Stomach (tissue), 19 donors: ENCODE measurements at places on chromosomes 1 and 21. TPM values are rescaled to one million over a fixed set of nuclear protein-coding genes. Genes with fewer than 3 reads are reported as not detected.
A peak's percentile ranks its signal among the peaks of the same experiment; 100 is the strongest.

DNA sequence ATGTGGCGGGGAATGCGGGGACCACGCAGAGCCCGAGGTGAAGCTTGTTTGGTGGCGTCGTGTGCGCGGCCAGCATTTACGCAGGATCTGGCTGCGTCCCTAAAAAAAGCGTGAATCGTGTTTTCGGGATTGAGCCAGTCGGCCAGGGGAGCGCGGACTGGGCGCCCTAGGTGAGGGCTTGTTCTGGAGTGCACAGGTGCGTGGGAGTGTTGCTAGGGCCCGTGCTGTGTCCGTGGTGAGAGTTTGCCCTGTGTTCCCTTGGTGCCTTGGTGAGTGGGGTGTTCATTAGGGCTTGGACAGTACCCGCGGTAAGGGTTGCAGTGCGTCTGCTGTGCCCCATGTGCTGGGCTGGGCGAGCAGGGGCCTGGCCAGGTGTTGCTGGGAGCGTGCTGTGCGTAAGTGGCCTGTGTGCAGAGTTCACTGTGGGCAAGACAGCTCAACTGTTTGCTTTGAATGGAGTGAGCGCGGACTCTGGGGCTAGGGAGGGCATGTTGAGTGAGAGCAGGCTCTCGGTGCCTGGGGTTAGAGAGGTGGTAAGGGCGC lies 673 bp downstream of the CD46 start:
- peak; percentile 71 for DNase-seq

DNA sequence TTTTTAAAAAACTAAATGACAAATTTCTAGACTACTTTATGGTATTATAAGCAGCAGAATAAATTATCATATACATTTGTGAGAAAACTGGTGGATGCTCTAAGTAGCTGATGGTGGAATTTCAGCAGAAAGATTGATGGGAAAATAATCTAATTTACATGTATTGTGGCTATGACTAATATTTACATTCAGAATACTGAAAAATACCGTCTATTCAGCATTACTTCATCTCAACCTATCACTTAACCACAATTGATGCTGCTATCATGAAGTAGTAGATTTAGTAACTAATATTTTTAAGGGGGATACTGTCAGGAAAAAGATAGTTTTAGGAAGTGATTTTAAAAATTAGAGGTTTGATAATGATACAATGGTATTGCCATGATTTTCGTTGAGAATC lies 137.9 kb downstream of the IFI44 start:
- no peak for DNase-seq

- no peak for DNase-seq
Measured at GRCh38 chr1:82849460-82849859, 1048.7 kb downstream of the ADGRL2 start.

- peak; percentile 7 for DNase-seq
Measured at GRCh38 chr1:52550447-52550846, 2.4 kb downstream of the TUT4 start.

DNA sequence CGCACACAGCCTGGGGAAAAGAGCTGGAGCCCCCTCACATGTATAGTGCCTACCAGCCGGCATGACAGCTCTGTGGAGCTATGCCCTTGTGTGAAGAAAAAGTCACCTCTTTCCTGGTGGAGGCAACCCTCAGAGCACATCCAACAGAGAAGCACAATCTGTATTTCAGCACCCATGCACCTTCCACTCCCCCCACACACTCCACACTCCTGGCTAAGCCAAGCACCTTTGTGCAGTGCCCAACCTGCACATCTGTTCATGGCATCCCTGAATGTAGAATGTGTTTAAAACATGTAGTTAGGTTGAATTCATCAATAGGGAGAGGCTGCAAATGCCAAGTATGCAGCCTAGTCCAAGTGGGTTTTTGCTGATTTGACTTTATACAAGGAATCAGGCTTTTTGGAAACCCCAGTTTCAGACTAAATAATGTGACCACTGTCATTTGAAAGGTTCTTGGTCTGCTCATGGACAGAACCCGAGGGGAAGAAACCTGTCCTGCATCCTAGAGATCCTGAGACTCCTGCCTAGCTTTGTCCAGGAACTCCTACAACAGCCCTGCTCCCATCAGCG lies 197.1 kb downstream of the TOMM20 start:
- DNase-seq = no peak

GRCh38 chr1:153140484-153140883 lies 10.2 kb downstream of the SPRR2G start:
- DNase-seq = no peak

DNA sequence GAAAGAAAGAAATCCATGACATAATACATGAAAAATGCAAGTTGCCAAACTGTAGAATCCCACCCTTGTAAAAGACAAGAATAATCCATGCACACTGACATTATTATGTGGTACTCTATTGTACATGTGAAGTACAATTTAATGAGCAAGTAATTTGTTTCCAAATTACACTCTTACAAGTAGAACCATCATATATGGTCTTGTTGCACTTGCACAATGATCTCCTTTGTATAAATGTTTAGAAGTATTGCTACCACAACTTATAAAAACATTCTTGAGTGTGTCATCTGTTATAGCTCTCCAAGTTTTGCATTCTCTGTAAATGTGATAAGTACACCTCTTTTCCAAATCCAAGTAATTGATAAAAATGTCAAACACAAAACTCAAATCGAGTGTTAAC lies 29.1 kb upstream of the ZNF281 start:
- no peak for DNase-seq

Gene RIPK4
- 8.7 TPM for polyA plus RNA-seq

Gene PAPPA2
- polyA plus RNA-seq = under 0.01 TPM
